ENCODE measurements at places on chromosomes 16 and 17.

DNA sequence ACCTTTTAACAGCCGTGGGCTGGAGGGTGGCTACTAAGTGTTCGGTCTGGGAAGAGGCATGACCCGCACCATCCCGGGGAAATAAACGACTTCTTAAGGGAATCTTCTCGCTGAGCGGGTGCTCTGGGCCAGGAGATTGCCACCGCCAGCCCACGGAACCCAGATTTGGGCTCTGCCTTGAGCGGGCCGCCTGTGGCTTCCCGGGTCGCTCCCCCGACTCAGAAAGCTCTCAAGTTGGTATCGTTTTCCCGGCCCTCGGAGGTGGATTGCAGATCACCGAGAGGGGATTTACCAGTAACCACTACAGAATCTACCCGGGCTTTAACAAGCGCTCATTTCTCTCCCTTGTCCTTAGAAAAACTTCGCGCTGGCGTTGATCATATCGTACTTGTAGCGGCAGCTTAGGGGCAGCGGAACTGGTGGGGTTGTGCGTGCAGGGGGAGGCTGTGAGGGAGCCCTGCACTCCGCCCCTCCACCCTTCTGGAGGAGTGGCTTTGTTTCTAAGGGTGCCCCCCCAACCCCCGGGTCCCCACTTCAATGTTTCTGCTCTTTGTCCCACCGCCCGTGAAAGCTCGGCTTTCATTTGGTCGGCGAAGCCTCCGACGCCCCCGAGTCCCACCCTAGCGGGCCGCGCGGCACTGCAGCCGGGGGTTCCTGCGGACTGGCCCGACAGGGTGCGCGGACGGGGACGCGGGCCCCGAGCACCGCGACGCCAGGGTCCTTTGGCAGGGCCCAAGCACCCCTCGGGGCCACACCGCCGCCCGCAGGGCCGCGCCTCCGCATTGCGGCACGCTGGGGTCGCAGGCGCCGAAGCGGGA is 3.6 kb upstream of the CBX4 start:
- peaks cover 37% of the 10 kb centered on the region for H3K27me3 ChIP-seq
- peaks cover 48% of the 10 kb centered on the region for H3K4me1 ChIP-seq
- H3K27ac ChIP-seq: no peak overlapping the region
- H3K36me3 ChIP-seq: no peaks in the 10 kb centered on the region
- no peak for DNase-seq

GRCh38 chr17:2994441-2994840 is 69.0 kb downstream of the OR1D5 start:
- no peak for DNase-seq
- no peaks in the 10 kb centered on the region for H3K27me3 ChIP-seq
- no peaks in the 10 kb centered on the region for H3K4me1 ChIP-seq
- H3K36me3 ChIP-seq: peaks cover 52% of the 10 kb centered on the region
- H3K27ac ChIP-seq: no peak overlapping the region

DNA sequence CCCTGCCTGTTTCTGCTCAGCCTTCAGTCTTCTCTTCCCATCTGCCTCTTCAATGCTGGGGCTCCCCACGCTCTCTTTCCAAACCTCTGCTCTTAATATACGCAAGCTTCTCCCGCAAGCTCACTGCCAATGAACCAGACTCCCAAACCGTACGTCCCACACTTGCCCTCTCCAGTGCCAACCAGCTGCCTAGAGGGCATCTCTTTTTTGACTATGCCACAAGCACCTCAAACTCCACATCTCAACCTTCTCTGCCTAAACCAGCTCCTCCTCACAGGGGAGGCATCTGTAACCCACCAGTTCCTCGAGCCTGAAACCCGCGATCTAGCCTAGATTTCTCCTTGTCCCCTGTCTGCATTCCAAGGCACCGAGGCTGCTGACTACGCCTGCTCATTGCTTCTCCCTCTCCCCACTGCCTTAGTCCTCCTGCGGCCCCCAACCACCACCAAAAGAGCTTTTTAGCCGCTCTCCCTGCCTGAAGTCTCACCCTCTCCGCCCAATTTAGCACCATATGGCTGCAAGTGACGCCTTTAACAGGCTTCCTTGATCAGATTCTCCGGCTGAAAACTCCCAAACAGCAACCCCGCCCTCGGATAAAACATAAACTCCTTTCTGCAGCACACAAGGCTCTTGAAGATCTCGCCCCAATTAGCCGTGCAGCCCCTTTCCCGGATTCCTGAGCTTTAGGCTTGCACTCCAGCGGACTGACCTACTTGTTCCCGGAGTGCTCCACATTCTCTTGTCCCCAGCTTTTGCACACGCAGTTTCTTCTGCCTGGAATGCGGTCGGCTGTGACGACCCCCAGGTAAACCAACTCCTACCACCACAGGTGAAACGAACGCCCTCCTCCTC is 1.5 kb downstream of the GGA2 start:
- peak overlapping the region; percentile 61 for H3K27ac ChIP-seq
- DNase-seq: no peak
- H3K36me3 ChIP-seq: no peaks in the 10 kb centered on the region
- H3K4me3 ChIP-seq: peak overlapping the region; percentile 63
- H3K4me1 ChIP-seq: peaks cover 51% of the 10 kb centered on the region
- H3K27me3 ChIP-seq: no peaks in the 10 kb centered on the region

DNA sequence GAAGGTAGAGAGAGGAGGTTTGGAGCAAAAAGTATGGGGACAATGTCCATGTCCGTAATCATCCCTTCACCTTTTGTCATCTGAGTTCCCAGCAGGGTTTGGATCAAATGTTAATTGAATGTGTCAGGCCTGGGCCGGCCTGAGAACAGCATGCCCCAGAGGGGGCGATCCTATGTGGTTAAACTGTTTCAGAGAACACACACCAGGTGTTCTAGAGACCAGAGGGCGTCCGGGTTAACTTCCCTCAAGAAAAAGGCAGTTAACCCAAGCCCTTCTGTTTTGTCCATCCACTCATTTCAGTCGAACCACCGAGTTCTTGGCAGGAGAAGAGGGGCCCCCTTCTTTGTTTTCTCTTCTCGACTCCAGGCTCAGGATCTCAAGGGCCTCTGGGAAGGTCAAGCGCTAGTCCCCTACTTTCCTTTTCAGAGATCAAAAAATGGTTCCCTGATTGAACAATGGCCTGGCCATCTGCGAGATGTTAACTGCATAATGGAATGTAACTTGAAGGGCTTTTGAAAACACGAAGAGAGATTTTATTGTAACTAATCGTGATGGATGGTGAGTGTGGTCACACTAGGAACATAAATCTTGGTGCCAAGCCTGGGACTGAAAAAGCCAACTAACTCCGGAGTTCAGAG is 142.5 kb downstream of the IRX3 start:
- H3K4me1 ChIP-seq: no peaks in the 10 kb centered on the region
- no peaks in the 10 kb centered on the region for H3K27me3 ChIP-seq

DNA sequence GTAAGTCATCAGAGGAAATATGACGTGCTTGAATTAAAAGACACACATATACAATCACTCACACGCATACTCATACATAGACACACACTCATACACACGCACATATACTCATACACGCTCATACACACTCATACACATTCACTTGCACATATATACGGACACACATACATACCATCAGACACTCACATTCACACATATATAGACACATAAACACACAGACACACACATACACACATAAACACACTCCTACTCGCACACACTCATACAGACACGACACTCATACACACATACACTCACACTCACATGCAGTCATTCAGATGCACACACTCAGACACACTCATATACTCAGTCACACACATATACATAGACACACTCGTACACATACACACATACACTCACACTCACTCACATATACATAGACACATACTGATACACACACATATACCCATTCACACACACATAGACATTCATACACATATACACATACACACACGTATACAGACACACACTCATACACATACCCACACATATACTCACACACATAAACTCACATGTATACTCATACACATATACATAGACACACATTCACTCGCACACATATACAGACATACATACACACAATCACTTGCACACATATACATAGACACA is 24.9 kb upstream of the NUDT16L1 start:
- H3K27ac ChIP-seq: no peak overlapping the region
- DNase-seq: no peak
- H3K27me3 ChIP-seq: no peaks in the 10 kb centered on the region

GRCh38 chr16:48014349-48015135 is 141.3 kb downstream of the ABCC12 start:
- H3K27ac ChIP-seq: no peak overlapping the region
- no peak for DNase-seq
- no peak overlapping the region for H3K4me3 ChIP-seq
- no peaks in the 10 kb centered on the region for H3K27me3 ChIP-seq
- H3K36me3 ChIP-seq: no peaks in the 10 kb centered on the region

DNA sequence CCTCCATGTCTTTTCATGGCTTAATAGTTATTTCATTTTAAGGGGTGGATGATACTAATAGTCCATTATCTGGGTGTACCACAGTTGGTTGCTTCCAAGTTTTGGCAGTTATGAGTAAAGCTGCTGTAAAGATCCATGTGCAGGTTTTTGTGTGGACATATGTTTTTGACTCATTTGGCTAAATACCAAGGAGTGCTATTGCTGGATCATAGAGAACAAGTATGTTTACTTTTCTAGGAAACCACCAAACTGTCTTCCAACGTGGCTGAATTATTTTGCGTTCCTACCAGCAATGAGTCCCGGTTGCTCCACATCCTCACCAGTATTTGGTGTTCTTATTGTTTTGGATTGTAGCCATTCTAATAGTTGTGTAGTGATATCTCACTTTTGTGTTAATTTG is 181.9 kb downstream of the SPECC1 start:
- H3K4me1 ChIP-seq: no peaks in the 10 kb centered on the region
- no peaks in the 10 kb centered on the region for H3K27me3 ChIP-seq
- no peak overlapping the region for H3K4me3 ChIP-seq
- H3K27ac ChIP-seq: no peak overlapping the region

GRCh38 chr16:10878644-10879501 is 1.9 kb downstream of the CIITA start:
- peaks cover 49% of the 10 kb centered on the region for H3K4me1 ChIP-seq
- H3K27ac ChIP-seq: peak overlapping the region; percentile 16
- DNase-seq: no peak
- peak overlapping the region; percentile 49 for H3K4me3 ChIP-seq

GRCh38 chr17:39744075-39744835 is 6.5 kb downstream of the GRB7 start:
- no peaks in the 10 kb centered on the region for H3K27me3 ChIP-seq
- no peak overlapping the region for H3K4me3 ChIP-seq

- peaks cover 40% of the 10 kb centered on the region for H3K36me3 ChIP-seq
- peaks cover 39% of the 10 kb centered on the region for H3K4me1 ChIP-seq
- H3K4me3 ChIP-seq: no peak overlapping the region
- peak overlapping the region; percentile 4 for H3K27ac ChIP-seq
Observed at GRCh38 chr17:8225813-8226535, 15.6 kb upstream of the AURKB start.

DNA sequence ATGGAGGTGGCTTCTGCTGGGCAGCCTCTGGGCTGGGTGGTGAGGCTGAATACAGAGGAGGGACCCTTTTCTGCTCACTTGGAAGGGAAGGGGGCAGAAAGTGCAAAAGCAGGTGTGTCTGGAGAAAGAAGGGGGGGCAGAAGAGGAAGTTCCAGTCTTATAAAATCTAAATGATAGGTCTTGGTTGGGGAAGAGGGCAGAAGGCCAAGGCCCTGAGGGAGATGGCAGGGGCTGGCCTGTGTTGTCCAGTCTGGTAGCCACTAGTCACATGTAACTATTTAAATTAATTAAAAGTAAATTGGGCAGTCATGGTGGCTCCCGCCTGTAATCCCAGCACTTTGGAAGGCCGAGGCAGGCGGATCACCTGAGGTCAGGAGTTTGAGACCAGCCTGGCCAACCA is 2.5 kb upstream of the CAMKK1 start:
- no peak for DNase-seq
- H3K36me3 ChIP-seq: no peaks in the 10 kb centered on the region
- no peak overlapping the region for H3K27ac ChIP-seq
- H3K27me3 ChIP-seq: no peaks in the 10 kb centered on the region
- H3K4me3 ChIP-seq: no peak overlapping the region

GRCh38 chr17:231966-232807 is 50.7 kb upstream of the DOC2B start:
- no peak for DNase-seq
- no peak overlapping the region for H3K4me3 ChIP-seq
- no peaks in the 10 kb centered on the region for H3K27me3 ChIP-seq
- no peak overlapping the region for H3K27ac ChIP-seq
- H3K4me1 ChIP-seq: no peaks in the 10 kb centered on the region

DNA sequence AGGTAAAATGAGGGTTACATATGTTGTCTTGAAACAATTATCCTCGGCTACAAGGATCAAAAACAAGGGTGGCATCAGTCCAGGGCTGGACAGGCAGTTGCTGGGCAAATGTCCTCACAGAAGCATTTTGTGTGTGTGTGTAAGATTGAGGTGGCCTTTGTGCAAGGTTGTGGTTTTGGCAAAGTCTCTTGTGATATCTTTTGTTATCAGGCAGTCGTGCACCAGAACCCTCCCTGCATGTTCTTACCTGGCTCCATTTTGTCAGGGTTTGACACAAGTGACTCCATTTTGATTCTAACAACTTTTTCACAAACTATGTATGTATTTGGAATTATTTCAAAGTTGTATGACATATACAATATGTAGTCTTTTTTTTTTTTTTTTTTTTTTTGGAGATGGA is 20.0 kb downstream of the CHAD start:
- no peak overlapping the region for H3K4me3 ChIP-seq
- H3K4me1 ChIP-seq: no peaks in the 10 kb centered on the region
- H3K27ac ChIP-seq: no peak overlapping the region

- H3K27ac ChIP-seq: no peak overlapping the region
- no peaks in the 10 kb centered on the region for H3K36me3 ChIP-seq
- H3K27me3 ChIP-seq: no peaks in the 10 kb centered on the region
- H3K4me1 ChIP-seq: no peaks in the 10 kb centered on the region
Observed at GRCh38 chr16:87015021-87015420, 302.2 kb downstream of the C16orf95 start.

DNA sequence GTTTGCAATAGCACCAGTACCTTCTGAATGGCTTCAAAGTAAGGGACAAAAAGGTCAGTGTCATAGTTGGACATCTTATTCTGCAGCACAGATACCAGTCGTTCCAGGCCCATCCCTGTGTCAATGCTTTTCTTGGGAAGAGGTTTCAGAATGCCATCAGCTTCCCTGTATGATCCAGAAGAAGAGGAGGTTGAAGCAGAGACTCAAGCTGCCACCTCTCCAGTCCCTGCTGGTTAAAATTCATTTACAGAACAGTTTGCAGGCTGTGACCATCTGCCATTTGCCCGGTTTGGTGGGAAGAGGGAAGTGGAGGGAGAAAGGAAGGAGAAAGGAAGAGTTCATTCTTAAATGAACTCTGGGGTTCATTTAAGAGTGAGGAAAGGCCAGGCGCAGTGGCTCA is 18.4 kb upstream of the EXOSC6 start:
- DNase-seq: no peak
- peaks cover 44% of the 10 kb centered on the region for H3K36me3 ChIP-seq
- H3K27ac ChIP-seq: no peak overlapping the region
- H3K4me3 ChIP-seq: no peak overlapping the region
- H3K4me1 ChIP-seq: no peaks in the 10 kb centered on the region

GRCh38 chr17:13337864-13338371 is 263.8 kb downstream of the HS3ST3A1 start:
- H3K27ac ChIP-seq: no peak overlapping the region
- DNase-seq: no peak
- no peaks in the 10 kb centered on the region for H3K27me3 ChIP-seq
- H3K4me3 ChIP-seq: no peak overlapping the region
- no peaks in the 10 kb centered on the region for H3K36me3 ChIP-seq
- peaks cover 4% of the 10 kb centered on the region for H3K4me1 ChIP-seq

GRCh38 chr17:76092526-76093413 is 10.8 kb downstream of the EXOC7 start:
- no peak overlapping the region for H3K4me3 ChIP-seq
- no peak for DNase-seq
- no peaks in the 10 kb centered on the region for H3K27me3 ChIP-seq
- H3K36me3 ChIP-seq: peaks cover 69% of the 10 kb centered on the region
- no peak overlapping the region for H3K27ac ChIP-seq
- H3K4me1 ChIP-seq: no peaks in the 10 kb centered on the region

- no peak overlapping the region for H3K4me3 ChIP-seq
- no peaks in the 10 kb centered on the region for H3K4me1 ChIP-seq
- H3K27ac ChIP-seq: no peak overlapping the region
- no peak for DNase-seq
Observed at GRCh38 chr16:66256919-66257318, 109.6 kb upstream of the CDH5 start.
